ENCODE measurements at places on chromosomes 12 and 14. TPM values are rescaled to one million over a fixed set of nuclear protein-coding genes. Genes with fewer than 3 reads are reported as not detected.

LRFN5 gene
- total RNA-seq: 10.5 TPM

- H3K27ac ChIP-seq: no peak overlapping the region
- H3K4me1 ChIP-seq: no peaks in the 10 kb centered on the region
- H3K27me3 ChIP-seq: no peaks in the 10 kb centered on the region
- H3K36me3 ChIP-seq: no peaks in the 10 kb centered on the region
- no peak for DNase-seq
These were observed 11.2 kb downstream of the CCDC88C start for GRCh38 chr14:91406451-91406850.

GRCh38 chr12:65637774-65638173, 186.5 kb upstream of the HMGA2 start:
- no peak for DNase-seq
- H3K36me3 ChIP-seq: no peaks in the 10 kb centered on the region
- no peak overlapping the region for H3K27ac ChIP-seq
- H3K4me1 ChIP-seq: no peaks in the 10 kb centered on the region

- no peaks in the 10 kb centered on the region for H3K27me3 ChIP-seq
- no peaks in the 10 kb centered on the region for H3K4me1 ChIP-seq
- H3K36me3 ChIP-seq: no peaks in the 10 kb centered on the region
- no peak for DNase-seq
These were observed 87.4 kb upstream of the PKP2 start for GRCh38 chr12:32983968-32984367.

DNA sequence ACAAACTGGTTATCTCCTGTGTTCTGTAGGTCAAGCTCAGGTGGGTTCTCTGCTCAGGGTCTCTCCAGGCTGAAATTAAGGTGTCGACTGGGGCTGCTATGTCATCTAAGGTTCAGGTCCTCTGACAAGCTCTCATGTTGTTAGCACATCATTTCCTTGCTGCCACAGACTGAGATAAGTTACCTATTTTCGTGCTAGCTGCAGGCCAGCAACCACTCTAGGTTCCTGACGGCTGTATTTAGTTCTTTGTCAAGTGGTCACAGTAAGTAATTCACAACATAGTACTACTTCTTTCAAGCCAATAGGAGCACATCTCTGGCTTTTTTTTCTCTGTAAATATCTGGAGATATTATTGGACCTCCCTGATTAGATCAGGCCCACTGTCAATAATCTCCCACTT, 169.3 kb upstream of the CAND1 start:
- H3K4me3 ChIP-seq: no peak overlapping the region
- H3K27ac ChIP-seq: no peak overlapping the region
- H3K36me3 ChIP-seq: no peaks in the 10 kb centered on the region
- H3K4me1 ChIP-seq: no peaks in the 10 kb centered on the region

- no peak overlapping the region for H3K27ac ChIP-seq
- H3K36me3 ChIP-seq: no peaks in the 10 kb centered on the region
- no peak for DNase-seq
- peaks cover 27% of the 10 kb centered on the region for H3K4me1 ChIP-seq
- H3K27me3 ChIP-seq: no peaks in the 10 kb centered on the region
- H3K4me3 ChIP-seq: no peak overlapping the region
These were observed 240.3 kb downstream of the ZFP36L1 start for GRCh38 chr14:68552602-68553001.

DNA sequence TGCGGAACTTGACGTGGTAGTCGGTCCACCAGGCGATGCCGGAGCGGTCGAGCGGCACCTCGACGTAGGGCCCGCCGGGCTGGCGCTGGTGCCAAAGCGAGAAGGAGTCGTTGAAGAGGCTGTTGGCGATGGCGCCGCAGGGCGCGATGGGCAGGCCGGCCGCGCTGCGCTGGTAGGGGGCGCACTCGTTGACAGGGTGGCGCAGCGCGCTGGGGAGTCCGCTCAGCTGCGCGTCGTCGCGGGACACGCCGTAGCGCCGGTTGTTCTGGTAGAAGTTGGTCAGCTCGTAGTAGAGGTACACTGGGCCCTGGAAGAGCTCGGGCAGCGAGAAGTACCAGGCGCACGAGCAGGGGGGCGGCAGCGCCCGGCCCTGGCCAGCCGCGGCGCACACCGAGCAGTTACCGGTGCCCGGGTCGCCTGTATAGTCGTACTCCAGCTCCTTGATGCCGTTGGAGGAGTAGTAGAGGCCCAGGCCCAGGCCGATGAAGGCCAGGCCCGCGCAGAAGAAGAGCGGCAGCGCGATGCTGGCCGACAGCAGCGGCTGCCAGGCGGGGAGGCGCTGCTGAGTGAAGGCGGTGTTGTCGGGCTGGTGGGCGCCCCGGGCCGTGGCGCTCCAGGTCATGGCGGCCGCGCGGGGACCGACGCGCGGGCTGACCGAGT, 482 bp downstream of the TMEM30B start:
- H3K4me1 ChIP-seq: peaks cover 6% of the 10 kb centered on the region
- peaks cover 7% of the 10 kb centered on the region for H3K27me3 ChIP-seq
- DNase-seq: peak; percentile 55
- peak overlapping the region; percentile 48 for H3K4me3 ChIP-seq

- peaks cover 40% of the 10 kb centered on the region for H3K36me3 ChIP-seq
- no peak for DNase-seq
- H3K27me3 ChIP-seq: no peaks in the 10 kb centered on the region
- H3K27ac ChIP-seq: no peak overlapping the region
- H3K4me3 ChIP-seq: no peak overlapping the region
- H3K4me1 ChIP-seq: peaks cover 17% of the 10 kb centered on the region
These were observed 2.6 kb downstream of the RPL6 start for GRCh38 chr12:112406519-112407488.
